ENCODE measurements at places on chromosomes 2 and 18.

DNA sequence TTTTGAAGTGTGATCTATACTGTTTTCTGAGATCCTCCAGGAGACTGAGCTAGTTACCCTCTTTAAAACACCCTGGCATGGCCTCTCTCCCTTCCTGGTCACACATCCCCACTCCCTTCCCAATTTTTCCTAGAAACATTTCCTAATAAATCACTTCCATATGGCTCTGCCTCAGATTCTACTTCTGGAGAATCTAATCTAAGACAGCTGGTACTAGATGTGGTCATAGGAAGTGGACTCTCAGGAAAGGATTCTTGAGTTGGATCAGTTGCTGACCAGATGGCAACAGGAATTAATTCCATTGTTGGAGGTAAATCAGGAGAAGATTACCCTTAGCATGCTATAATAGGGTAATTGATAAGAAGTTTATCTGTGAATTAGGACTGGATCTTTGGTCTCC is 310.5 kb downstream of the SATB2 start:
- no peak for DNase-seq

GRCh38 chr18:11388755-11389680 is 220.4 kb upstream of the SLC35G4 start:
- DNase-seq = no peak

DNA sequence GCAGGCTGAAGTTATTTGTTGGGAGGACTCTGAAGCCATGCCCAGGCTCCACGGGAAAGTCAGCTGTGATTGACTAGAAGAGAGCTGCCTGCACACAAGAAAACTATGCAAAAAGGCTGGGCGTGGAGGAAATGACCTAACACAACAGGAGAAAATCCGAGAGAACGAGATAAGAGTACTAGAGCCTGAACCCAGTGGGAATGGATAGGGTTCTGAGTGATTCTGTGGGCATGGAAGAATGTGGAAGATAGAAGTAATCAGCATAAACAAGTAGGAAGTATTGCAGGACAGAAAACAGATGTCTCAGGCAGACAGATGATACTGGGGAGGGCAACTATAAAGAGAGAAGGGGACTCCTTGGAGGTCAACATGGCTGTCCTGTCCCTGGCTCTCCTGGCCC is 12.1 kb upstream of the COPS8 start:
- peak; percentile 55 for DNase-seq

- DNase-seq = no peak
Measured at GRCh38 chr2:98701230-98701629, 29.7 kb downstream of the MGAT4A start.

GRCh38 chr2:221767106-221768012 is 195.3 kb upstream of the EPHA4 start:
- no peak for DNase-seq

GRCh38 chr18:74861154-74861553 is 263.5 kb downstream of the ZNF407 start:
- DNase-seq = peak; percentile 12

DNA sequence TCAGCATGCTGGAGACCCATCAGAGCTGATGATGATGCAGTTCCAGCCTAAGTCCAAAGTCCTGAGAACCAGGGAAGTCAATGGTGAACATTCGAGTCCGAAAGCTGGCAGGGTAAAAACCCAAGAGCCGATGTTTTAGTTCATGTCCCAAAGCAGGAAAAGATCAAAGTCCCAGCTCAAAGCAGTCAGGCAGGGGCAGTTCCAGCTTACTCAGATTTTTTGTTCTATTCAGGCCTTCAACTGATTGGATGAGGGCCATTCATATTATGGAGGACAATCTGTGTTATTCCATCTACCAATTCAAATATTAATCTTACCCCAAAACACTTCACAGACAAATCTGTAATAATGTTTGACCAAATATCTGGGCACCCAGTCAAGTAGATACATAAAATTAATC is 38.3 kb downstream of the DSEL start:
- no peak for DNase-seq

DNA sequence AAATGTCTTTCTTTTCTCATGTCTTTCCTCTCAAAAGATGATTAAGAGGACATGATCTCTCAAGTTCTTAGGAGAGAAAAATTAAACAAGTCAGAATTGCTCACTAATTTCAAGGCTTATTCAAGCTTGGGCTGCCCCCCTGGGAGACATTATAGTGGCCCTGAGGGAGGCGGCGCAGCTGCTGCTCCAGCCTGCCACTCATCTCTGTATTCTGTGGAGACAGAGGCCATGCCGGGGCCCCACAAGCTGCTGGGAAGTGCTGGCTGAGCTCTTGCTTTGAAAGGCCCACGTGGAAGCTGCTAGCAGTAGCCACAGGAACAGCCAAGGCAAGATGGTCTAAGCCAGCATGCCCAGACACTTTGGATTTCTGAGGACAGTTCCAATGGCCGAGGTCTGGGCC is 267.4 kb downstream of the LNPK start:
- DNase-seq = no peak

GRCh38 chr2:40256649-40257048 is 195.2 kb downstream of the SLC8A1 start:
- DNase-seq = no peak

DNA sequence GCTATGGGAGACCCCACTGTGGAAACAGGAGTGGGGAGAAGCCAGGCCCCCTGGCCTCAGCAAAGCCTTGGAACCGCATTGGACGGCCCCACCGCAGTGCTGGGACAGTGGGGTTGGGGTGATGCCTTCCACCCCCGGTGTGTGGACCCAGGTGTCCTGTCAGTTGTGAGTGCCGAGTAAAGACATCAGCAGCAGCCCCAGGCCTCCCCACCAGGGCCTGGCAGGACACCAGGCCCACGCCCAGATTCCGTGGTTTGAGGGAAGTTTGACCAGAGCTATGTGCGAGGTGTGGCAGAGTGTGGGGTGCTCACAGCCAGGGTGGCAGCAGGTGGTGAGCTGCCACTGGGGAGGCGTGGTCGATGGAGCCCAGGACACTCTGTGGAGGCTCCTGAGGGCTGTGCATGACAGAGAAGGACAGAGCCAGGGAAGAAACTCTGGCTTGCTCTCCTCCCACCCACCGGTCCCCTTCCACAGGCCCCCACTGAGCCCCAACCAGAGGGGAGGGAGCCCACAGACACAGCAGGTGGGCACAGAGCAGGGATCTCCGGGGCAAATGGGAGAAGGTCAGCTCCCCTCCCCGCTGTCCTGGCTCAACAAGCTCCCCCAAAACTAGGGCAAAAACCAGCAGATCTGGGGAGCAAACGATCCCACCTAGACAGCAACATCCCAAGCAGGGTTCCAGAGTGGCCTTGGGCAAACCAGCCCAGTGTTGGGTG is 69.1 kb downstream of the TWIST2 start:
- DNase-seq = no peak

DNA sequence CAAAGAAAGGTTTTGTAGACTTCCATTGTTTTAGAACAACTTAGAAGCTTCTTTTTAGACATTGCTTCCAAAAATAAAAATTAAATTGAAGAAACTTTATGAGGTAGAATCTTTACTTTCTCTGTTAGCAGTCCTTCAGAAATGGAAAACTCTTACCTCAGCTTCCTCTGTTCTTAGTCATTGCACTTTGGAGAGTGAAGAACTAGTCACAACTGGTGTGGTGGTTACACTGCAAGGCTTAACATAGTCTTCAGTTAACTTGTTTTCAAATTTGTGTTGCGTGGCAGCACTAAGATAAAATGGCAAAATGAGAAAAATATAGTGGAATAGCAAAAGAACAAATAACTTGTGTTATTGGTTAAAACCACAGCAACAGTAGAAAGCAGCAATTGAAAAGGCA is 332.6 kb downstream of the KIAA1328 start:
- no peak for DNase-seq

GRCh38 chr2:168560817-168561499 is 104.9 kb downstream of the CERS6 start:
- DNase-seq = no peak

GRCh38 chr18:67266246-67267237 is 250.0 kb downstream of the DSEL start:
- no peak for DNase-seq

GRCh38 chr2:55441280-55441892 is 21.7 kb upstream of the CCDC88A start:
- no peak for DNase-seq

GRCh38 chr2:24342110-24342910 is 18.0 kb downstream of the ITSN2 start:
- peak; percentile 34 for DNase-seq

- no peak for DNase-seq
Measured at GRCh38 chr18:6315517-6316331, 99.0 kb downstream of the L3MBTL4 start.

- DNase-seq = no peak
Measured at GRCh38 chr2:109676346-109676902, 62.3 kb downstream of the SOWAHC start.

- no peak for DNase-seq
Measured at GRCh38 chr2:85978883-85979780, 90.3 kb upstream of the ST3GAL5 start.

- no peak for DNase-seq
Measured at GRCh38 chr18:24917767-24918166, 434.2 kb downstream of the ZNF521 start.

GRCh38 chr18:80175451-80176204 is 66.6 kb downstream of the ADNP2 start:
- no peak for DNase-seq

GRCh38 chr2:181311837-181312236 is 145.3 kb upstream of the ITGA4 start:
- DNase-seq = no peak

DNA sequence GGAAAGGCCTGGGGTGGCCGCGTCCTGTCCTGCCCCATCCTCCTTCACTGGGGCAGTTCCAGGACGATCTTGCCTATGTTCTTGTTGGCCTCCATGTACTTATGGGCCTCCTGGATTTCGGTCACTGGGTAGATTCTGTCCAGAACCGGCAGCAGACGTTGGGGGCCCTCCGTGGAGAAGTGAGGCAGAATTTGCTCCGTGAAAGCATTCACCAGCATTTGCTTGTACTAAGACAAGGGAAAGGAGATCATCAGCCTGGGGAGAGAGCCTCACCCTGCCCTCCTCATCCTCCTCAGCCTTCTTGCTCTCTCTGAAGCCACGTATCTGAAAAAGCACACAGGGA is 1.4 kb upstream of the SF3B6 start:
- no peak for DNase-seq

- DNase-seq = no peak
Measured at GRCh38 chr2:236130349-236130998, 37.7 kb downstream of the GBX2 start.

DNA sequence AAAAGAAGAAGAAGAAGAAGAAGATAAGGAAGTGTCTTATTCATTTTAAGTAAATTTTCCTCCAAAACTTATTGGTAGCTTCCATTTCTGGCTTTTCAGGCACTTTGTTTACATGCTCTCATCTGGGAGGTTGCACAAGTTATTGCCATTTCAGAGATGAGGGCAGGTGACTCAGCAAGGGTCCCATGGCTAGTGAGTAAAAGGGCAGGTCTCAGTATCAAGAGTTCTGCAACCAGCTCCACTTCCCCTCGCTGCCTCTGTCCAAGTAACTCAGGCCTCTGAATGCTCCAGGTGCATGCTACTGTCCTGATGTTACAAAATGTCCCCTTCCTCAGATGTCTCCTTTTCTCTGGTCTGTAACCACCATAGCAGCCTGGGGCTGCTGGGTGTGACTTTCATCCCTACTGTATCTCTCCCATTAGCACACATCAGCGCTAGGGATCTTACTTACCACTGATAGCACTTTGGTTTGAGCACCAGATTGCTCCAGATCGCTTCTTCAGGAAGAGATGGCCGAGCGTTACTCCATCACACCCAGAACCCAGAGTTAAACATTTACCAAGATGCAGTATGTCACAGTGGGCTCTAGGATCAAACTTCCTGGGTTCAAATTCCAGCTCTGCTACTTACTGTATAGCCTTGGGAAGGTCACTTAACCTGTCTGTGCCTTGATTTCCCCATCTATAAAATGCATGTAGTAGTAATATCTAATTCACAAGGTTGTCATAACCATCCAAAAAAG is 57.4 kb upstream of the LAPTM4A start:
- no peak for DNase-seq

DNA sequence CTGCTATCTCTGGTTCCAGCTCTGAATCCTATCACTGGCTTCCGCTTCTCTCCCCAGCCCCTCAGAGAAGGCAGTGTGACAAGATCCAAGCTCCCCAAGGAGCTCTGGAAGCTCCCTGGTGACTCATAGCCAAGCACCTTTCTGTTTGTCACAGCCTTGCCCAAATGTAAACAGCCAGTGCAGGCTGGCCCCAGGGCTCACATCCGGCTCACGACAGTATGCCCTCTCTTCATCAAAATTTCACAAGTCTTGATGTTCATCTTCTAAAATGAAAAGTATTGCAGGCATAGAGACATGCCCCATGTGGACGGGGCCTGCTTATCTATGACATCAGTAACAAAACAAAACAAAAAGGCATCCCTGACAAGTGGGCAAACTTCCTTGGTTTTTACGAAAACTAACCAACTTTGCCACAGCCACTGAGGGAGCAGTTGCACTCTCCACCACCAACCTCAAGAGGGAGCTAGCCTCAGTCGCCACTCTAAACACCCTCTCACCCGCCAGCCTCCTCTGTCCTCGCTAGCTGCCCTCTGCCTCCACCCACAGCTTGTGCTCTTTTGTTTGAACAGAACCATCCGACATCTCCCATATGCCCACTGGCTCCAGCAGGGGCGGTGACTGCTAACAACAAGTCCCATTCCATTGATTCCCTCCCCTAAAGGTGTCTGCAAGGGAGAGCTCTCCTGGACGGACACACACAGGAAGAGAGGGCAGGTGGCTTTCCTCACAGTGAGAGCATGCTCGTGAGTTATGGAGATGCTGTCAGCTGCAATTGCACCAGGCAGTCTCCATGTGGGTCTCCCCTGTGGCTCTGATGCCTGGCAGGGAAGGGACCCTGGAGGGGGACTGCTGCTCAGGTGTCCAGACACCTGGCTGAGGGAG is 71.0 kb upstream of the DAPL1 start:
- DNase-seq = no peak

Measured in AG04449 (cell line).